ENCODE measurements at places on chromosomes 11 and 22.

DNA sequence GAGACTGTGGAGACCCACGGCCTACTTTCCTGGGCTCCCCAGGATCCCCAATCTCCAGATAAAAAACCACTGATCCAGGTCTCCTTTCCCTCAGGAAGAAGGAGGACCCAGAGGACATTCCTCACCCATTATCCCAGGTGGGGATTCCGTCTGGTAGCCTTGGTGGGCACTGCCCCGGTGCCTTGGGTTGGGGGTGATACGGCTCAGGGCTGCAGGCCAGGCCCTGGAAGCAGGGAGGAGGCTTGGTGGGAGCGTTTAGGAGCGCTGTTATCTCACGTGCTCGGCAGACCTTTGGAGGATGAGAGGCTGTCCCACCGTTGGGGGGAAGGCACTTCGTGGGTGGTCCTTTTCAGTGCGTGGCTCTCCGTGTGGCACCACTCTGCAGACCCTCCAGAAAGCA, 926.3 kb downstream of the BRD1 start:
- DNase-seq: no peak

- DNase-seq: no peak
Measured at GRCh38 chr11:67114275-67114896, 4.7 kb upstream of the KDM2A start.

DNA sequence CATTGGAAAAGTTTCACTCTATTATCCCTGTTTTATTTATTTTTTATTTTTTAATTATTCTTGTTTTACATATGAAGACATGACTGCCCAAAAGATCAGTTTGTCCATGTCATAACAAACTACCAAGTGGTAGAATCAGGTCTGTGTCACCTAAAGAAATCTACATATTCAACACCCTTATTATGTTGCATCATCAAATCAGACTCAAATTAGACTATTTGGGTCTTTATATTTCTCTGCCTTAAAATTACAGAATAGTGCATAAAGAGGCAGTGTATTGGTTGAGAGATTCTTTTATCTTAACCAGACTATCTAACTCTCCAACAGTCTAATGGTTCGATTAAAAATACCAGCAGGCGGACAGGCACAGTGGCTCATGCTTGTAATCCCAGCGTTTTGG, 18.5 kb upstream of the ATP5MG start:
- no peak for DNase-seq

DNA sequence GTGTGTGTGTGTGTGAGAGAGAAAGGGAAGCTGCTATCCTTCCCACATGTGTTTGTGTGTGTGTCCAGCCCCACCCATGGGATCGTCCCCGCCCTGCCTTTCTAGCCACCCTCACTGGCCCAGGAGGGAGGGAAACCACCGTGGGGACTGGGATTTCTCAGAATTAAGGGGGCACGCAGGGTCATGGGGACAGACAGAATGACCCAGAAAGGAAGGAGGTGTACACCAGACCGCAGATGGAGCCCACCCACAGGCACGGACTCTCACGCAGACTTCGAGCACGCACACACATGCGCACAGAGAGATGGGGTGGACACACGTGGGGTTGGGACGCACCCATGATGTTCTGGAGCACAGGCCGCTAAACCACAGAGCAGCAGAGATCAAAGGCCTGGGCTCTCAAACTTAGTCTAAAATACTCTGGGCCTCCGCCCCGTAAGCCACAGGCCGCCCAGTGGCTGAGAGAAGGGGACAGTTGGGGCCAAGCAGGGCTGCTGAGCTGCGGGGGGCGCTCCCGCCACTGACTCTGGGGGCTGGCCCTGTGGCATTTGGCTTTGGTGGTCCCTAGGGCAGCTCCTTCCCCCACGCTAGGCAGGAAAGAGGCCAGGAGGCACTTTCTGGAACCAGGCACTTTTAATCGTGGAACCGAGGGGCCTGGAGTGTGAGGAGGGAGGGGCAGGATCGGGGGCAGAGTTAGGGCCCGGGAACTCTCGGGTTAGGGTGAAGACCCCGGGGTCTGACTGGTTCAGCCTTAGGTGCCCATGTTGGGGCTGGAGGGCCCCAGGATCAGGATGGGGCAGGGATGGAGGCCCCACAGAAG, 1.5 kb downstream of the IFITM5 start:
- peak; percentile 65 for DNase-seq

DNA sequence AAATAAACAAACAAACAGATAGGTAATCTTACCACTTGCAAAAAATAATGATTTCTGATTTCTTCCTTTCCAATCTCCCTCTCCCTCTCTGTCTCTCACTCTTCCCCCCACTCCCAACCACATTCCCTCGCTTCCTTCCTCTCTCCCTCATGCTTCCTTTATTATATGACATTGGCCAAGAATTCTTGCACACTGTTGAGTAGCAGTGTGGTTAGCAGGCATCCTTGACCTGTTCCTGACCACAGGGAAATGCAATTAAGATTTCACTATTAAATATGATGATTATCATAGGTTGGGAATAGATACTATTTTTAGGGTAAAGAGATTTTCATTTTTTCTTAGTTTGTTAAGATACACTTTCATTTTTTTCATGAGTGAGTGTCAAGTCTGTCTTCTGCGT, 14.7 kb upstream of the PLAAT4 start:
- no peak for DNase-seq

DNA sequence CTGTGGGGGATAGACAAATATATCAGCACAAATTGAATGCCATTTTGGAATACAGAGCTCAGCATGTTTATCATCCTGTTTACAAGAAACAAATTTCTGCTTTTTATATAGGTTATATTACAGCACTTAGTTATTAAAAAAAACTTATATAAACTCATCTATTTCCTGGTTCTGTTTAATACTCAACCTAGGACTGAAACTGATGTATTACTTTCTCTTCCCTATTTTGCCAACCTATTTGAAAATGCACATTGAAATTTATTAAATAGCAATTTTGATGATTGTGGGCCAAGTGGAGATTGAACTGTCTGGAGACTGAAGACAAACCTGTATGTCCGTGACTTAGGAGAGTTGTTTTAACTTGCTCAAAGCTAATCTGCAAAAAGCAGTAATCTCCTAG, 288.3 kb upstream of the ANO3 start:
- no peak for DNase-seq

DNA sequence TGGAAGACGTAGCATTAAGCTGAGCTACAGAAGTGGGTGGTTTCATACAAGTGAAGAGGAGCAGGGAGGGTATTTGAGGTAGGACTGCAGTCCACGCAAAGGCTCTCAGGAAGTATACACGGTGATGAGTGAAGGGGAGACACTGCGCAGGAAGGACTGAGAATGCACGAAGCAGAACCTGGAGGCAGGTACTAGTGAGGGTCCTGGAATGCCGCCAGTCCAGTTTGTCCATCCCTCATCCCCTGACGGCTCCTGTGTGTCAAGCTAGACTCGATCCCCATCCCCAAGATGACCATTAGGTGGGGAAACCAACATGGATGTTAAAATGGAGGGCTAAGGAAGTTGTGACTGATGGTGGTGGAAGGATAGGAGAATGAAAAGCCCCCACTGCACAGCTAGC, 23.8 kb downstream of the ART5 start:
- DNase-seq: no peak

DNA sequence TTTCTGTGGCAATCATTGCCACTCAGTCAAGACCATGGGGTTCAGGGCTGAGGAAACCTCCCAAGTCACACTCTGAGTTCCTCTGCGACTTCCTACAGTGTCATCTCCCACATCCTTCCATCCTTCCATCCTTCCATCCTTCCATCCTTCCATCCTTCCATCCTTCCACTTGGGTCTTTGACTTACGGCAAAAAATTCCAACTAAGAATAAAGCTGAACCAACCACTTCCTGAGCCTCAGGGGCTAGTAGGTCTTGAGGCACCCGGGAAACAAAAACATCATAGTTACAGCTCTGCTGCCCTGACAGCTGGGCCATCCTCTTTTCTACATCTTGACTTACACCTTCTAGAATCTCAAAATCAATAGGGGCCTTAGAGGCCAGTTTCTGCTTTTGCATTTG, 32.1 kb downstream of the EHF start:
- DNase-seq: no peak

GRCh38 chr11:20597680-20598484, 1.5 kb upstream of the SLC6A5 start:
- DNase-seq: no peak

DNA sequence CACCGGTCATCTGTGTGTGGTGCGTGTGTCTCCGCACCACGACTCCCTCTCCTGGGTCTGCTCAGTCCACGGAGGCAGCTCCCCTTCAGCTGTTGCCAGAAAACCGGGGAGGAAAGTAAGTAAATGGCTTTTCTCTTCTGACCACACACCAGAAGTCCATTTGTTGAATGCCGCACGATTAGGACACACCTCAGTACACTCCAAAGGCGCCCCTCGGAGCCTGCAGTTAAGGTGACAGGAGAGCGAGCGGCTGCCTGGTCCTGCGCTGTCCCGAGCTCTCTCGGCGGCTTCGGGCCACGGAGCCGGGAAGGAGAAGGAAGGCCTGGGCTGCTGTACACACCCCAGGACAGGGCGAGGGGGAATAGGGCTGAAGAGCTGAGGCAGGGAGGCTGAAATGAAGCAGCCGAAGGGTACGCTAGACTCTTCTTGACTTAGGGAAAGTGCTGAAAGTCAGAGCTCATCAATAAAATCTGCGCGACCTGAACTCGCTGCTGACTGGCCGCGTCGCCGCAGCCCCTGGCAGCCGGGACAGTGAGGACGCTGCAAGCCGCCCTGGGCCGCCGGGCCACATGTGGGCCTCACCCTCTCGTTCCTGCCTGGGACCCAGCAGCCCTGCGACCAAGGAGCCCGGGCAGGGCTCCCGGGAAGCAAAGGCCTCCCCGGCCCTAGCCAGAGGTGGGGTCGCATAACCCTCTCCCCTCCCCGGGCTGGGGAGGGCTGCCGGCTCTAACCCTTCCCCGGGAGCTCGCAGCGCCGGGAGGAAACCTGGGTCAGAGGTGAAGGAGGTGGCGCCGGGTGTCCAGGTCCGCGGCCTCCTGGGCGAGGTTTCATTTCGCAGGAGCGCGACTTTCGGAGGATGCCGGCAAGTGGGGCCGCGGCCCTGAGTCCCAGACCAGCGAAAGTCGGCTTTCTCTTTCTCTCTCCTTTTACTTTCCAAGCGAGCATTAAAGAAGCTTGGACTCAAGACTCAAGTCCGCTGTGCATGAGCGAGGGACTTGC, 1.6 kb upstream of the PAX6 start:
- peak; percentile 28 for DNase-seq
